AG09319 (cell line): ENCODE measurements at places on chromosomes 3 and 15.

GRCh38 chr15:79930516-79930915, 33.7 kb upstream of the MTHFS start:
- DNase-seq: no peak

DNA sequence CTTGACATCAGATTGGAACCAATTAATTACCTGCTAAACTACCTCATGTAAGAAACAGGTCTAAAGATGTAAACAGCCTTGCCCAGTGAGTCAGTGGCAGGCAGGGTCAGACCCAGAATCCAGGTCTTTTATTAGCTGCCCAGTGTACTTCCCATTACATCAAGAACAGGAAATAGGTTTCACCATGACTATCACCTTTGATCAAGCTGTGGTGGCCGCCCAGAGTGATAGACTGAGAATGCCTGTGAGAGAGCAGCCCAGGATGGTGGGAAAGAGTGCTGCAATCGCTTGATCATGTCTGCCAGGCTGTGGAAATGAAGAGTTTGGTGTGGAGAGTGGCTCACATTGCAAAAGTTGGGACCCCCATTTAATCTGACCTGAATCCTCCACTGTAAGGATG, 61.3 kb upstream of the PIAS1 start:
- DNase-seq: no peak

- no peak for DNase-seq
Measured at GRCh38 chr15:32981536-32981935, 213.0 kb downstream of the FMN1 start.

DNA sequence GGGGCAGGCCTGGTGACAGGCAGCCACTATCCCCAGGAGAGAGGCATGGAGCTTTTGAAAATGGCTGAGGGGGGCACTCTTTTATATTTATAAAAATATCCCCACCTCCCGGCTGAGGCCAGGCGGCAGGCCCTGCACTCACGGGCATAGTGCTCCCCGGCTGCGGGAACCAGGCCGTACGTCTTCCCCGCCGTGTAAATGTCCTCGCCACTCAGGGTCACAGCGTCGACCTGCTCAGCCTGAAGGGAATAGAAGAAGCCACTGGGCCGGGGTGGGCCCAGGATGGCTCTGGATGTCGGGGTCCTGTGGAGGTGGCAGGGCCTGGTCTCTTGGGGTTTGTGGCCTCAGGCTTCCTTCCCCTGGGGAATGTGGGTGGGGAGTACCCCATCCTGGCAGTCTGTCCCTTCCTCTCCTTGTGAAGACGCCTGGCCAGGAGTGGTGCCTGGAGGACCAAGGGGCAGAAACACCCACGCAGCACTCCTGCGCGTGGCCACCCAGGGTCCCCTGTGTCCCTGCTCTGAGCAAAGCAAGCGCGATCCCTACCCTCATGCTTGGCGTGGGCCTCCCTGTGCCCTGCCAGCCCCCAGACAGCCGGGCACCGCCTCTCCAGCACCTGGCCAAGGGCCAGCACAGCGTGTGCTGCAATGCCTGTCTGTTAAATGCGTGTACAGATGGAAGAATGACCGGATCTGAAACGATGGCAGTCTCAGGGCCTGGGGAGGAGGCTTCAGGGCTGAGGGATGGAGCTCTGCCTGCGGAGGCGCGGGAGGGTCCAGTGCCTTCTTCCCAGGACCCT, 18.9 kb downstream of the MELTF start:
- DNase-seq: no peak

GRCh38 chr3:46378426-46378942, 7.7 kb downstream of the CCR5 start:
- peak; percentile 10 for DNase-seq

DNA sequence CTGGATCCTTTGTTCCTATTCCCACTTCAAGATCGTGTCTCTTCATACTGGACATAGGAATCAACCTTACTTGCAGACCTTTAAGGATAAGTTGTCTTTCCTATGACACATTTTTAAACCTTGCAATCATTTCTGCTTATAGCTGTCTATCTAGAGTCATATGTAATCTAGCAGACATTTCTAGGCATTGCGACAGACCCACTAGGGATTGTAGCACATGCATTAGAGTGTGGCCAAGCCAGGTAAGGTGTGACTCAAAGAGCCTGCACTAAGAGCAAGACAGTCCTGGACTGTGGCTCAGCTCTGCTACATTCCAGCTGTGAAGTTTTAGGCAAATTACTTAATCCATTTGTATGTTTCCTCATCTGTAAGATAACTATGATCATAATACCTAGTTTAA, 38.8 kb upstream of the BFSP2 start:
- no peak for DNase-seq

GRCh38 chr15:38130740-38131498, 121.7 kb upstream of the SPRED1 start:
- peak; percentile 97 for DNase-seq

GRCh38 chr3:41464401-41464800, 265.1 kb downstream of the CTNNB1 start:
- DNase-seq: no peak

- DNase-seq: no peak
Measured at GRCh38 chr15:40769274-40770146, at the start of gene C15orf62. C15orf62 (plus strand) TSS chr15:40769980; CDS start chr15:40770496, 516 bp downstream.

DNA sequence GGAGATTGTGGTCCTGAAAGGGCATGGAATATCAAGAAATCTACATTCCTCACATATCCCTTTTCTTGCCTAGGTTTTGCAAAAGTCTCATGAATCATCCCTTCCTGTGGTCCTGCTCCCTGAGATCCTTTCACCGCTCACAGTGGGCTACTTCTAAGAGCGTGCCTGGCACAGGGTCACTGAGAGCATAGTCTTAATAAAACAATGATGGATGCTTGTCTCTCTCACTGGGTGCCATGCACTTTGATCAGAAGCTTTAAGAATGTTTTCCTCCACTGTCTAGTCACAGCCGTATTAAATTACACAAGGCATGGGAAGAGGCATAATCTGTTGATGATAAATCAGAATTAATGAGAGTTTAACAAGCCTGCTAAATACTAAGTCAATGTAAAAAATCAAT, 269.7 kb upstream of the ATP10A start:
- no peak for DNase-seq
